Thoracic aorta (tissue), 2 donors: ENCODE measurements at places on chromosomes 7 and 10. TPM values are rescaled to one million over a fixed set of nuclear protein-coding genes. Genes with fewer than 3 reads are reported as not detected.

DNA sequence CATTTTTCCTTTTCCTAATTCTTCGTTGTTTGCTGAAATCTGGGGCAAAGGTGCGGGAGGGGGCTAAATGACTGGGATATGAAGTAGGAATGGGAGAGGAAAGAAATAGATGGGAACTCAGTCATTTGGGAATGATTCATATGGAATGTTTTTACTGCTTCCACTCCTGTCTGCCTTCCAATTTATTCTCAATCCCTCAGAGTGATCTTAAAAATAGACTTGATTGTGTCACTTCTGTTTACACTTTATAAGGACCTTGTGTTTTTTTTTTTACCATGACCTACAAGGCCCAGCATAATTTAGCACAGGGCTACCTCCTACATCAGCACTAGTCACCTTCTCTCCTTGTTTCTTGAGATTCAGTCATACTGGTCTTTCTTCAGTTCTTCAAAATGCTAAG, 97.9 kb downstream of the PTEN start:
- no peak for DNase-seq

DNA sequence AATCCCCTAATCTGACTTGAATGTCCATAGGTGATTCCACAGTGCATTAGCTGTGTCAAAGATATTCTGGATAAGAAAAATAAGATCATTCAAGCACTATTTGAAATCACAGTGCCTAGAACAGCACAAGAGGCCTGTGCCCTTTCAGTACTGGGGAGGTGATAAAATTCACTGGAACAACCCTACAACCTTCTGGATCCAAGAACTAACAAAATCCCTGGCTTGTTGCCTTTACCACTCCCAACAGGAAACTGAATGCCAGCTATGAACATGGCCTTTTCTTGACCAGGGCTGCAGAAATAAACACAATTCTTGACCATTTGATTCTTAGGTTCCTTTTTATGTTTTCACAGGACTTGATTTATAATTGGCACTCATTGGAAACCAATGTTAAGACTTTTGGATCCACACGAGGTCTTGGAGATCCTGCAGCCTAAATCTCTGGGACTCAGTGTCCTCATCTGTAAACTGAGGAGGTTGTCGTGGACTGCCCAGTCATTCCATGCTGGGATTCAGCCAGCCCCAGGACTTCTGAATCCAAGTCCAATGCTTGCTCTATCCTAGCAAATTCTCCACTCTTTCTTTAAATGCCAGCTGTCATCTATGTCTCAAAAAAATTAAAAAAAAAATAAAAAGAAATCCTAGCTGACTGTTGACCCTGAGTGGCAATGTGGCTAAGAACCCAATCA, 624.7 kb downstream of the KCNMA1 start:
- DNase-seq, result no peak

DNA sequence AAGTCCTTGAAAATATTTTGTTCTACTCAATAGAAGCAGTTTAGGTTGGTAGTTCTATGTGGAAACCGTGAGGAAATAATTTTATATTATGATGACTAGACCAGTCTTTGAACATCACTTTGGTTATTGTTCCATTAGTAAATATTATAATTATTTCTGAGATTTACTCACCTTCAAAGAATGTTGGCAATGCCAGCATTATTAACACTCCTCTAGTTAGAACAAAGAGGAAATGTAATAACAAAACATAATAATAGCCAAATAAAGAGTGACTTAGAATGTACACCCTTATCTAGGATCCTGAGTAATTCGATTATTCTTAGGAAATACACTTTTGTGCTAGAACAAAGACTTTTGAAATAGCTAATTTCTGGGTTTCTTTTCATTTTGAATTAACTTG, 121.1 kb downstream of the CFTR start:
- DNase-seq, result no peak

GRCh38 chr10:43135656-43136055, 2.6 kb upstream of the CSGALNACT2 start:
- no peak for DNase-seq

Gene CALCR
- total RNA-seq, result not detected

Gene ANKRD1
- 6.6 TPM for total RNA-seq

Gene TMEM184A
- 1.5 TPM for total RNA-seq

DNA sequence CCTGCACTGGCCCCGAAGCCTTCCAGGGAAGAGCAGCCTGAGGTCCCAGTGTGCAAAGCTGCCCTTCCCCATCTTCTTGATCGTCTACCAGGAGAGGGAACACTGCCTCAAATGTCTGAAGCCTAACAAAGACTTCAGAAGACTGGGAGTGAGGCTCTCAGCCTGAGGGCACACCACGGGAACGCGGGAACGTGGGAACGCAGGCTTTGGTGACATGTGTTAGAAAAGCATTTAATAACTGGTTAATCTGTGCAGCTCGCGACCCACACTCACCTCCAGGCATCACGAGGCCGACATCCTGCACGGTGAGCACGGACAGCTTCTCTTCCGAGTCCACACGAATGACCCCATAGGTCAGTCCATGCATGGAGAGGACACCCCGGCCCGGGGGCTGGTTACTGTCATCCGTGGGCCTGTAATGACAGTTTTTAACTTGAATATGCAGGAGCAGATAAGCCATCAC, 234.0 kb downstream of the ZMYND11 start:
- DNase-seq, result no peak

- no peak for DNase-seq
Observed at GRCh38 chr7:113338071-113338696, 219.8 kb upstream of the SMIM30 start.

- DNase-seq, result no peak
Observed at GRCh38 chr10:80491251-80492102, 37.4 kb downstream of the TSPAN14 start.

Gene PKD1L1
- 0.85 TPM for total RNA-seq

GRCh38 chr10:76291175-76291574, 859.8 kb downstream of the LRMDA start:
- no peak for DNase-seq

GRCh38 chr10:108597657-108598319, 1325.5 kb downstream of the XPNPEP1 start:
- no peak for DNase-seq

DNA sequence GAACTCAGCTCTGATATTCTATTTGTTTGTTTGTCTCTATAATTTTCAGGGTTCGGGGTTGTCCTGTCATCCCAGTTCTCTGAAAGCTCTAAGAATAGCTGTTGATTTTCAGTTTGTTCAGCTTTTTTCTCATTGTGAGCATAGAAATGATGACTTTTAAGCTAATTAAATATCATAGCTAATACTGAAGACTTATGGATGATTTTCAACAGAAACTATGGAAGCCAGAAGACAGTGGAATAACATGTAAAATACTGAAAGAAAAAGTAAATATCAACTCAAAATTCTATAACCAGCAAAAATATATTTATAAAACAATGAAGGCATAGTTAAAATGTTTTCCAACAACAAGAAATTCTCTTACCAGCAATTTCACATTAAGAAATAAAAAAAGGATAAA, 96.4 kb upstream of the ETV1 start:
- no peak for DNase-seq

Gene EPHA1
- 0.41 TPM for total RNA-seq

DNA sequence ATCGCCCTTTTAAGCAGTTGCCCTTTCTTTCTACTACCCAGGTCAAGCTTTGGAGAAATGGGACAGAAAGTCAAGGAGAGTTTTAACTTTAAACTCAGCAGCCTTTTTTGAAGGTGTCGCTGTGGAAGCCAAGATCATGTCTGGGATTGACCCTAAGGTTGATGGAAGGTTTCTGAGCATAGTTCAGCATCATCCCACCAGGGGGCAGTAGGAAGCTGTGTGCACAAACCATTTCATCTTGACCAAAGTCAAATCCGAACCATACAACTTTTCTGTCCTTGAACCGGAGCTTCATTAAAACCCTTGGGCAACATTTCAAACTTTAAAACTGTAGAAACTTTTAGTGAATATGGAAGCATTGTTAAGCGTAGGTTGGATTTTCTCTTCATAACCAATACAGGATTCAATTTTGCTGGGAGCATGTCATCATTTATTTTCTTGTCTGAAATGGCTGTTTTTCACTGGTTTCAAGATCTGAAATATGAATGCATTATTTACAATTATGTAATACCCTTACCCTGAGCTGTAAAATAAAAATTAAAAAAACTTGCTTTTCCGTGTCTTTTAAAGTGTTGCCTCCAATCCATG, 214.4 kb upstream of the KIAA1217 start:
- DNase-seq, result peak; percentile 4

DNA sequence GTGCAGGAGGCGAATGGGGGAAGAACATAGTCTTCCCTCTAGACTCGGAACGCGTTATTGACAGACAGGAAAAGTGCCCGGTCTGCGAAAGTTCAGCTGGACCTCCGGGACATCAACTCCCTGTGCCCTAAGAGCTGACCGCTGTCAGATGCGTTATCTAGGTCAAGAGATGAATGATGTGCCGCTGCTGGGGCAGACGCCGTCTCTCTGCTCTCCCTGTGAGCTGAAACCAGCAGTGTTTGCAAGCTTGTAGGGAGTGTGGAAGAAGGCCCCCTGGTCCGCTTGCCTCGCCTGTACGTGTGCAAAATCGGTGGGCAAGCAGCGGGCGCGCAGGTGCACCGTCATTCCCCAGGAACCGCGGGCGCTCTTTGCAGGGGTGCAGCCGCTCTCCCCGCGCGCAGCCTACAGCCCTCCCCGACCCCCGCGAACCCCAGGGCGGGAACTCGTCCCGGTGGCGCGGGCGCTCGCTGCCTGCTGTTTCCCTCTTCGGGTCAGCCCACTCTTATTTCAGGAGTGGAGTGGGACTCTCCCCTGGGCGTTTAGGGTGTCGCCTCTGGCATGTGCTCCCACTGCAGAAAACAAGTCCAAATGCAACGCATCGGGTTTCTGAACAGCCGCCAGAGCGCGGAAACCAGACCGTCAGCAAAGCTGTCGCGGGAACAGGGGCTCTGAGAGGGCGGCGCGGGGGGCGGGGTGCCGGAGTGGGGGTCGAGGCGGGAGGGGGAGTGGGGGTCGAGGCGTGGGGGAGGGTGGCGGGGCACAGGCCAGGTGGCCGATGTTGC, 1.8 kb upstream of the PFKFB3 start:
- DNase-seq, result no peak

- no peak for DNase-seq
Observed at GRCh38 chr7:84317536-84317935, 122.9 kb upstream of the SEMA3A start.

- no peak for DNase-seq
Observed at GRCh38 chr7:158834878-158835784, 5.8 kb upstream of the ESYT2 start.

GRCh38 chr7:101722247-101722646, 93.2 kb upstream of the MYL10 start:
- no peak for DNase-seq

DNA sequence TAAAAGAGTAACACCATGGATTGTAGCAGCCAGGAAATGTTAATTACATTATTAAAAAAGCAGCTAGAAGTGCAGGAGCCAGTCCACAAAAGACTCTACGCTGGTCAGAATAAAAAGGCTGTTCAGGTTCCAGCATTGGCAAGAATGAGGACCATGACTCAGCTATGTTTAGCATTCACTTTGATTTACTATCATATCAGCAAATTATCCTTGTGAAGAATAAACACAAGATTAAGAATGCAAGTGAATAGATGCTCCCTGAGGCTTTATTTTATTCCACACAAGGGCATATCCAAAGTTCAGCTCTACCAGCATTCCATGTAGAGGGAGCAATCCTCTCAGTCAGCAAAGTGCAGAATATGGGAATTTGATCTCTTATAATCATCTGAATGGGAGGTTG, 13.6 kb downstream of the DGKB start:
- no peak for DNase-seq

- DNase-seq, result no peak
Observed at GRCh38 chr10:42594246-42594650, 44.1 kb downstream of the ZNF33B start.

- DNase-seq, result no peak
Observed at GRCh38 chr10:61554925-61555324, 101.7 kb upstream of the TMEM26 start.

DNA sequence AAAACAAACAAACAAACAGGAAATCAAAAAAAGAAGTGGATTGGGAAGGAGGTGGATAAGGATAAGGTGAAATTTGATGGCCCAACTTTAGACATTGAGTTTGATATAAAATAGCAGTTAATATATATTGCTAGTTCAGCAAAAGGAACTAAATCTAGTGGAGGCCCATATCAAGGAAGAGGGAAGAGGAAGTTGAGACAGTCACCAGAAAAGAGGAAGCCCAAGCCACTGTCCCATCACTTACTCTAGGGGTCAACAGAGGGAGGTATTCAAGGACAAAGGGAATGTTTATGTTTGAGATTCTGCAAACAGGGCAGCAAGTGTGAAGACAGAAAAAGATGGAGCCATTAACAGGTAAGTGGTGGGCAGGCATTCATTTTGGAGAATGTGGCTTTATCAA, 3.7 kb downstream of the LAMTOR4 start:
- DNase-seq, result no peak

DNA sequence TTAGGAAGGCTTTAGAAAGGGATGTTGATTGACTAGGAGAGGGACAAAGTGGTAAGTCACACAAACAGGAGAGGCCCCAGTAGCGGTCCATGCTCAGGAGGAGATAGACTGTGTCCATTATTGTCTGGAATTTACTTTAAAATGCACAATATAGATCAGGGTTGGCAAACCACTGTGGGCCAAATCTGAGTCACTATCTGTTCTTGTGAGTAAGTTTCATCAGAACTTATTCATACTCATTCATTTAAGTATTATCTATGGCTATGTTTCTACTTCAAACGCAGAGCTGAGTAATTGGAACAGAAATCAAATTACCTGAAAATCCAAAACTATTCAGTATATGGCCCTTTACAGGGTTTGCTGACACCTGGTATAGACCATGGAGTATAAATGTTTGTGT, 166.5 kb downstream of the COL28A1 start:
- no peak for DNase-seq

DNA sequence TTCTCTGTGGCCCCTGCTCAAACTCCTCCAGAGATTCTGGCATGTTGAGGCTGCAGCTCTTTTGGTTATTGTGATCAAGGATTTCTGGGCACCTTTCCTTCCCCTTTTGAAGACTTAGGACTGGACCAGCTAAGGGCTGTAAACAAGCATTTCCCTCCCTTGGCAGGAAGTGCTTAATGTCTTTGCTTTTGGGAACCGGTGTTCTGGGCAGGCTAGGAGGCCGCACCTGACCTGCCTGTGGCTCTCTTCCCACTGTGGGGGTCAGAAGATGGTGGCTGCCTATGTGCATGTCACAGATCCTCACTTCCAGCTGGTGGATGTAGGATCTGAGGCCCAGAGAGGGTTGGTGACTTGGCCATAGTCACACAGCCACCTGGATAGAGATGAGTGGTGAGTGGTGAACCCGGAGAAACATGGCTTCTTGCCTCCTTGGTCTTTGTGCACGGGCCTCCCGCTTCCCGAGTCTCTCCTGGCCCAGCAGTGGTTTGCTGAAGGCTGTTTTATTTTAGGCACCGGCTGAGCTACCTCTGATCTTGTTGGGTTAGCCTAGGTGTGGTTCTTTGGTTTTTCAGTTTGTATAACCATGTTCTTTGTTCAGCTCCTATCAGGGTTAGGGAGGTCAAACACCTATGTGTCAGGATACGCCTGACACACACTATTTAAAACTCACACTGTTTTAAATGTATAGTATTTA, 82.0 kb downstream of the GRK5 start:
- no peak for DNase-seq

- no peak for DNase-seq
Observed at GRCh38 chr7:138890499-138891445, 90.4 kb downstream of the KIAA1549 start.

GRCh38 chr10:100697631-100698030, 47.8 kb upstream of the PAX2 start:
- no peak for DNase-seq
